Nephron progenitor cell (in vitro differentiated cells): ENCODE measurements at places on chromosomes 4 and X.

DNA sequence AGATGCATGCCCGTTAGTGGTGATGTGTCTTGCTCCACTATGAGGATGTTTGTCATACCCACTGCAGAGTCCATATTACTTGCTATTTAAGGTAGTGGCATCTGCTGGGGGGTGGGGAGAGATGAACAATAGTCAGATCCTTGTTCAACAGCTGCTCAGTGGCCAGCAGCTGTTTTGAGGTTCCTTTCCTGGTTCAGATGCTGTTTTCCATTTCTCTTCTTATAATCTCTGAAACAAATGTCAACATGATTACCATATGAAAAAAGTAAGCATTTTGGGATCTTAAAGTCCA is 1567.9 kb upstream of the TENM3 start:
- DNase-seq = no peak

GRCh38 chr4:152825336-152825735 is 45.6 kb downstream of the ARFIP1 start:
- DNase-seq = no peak

DNA sequence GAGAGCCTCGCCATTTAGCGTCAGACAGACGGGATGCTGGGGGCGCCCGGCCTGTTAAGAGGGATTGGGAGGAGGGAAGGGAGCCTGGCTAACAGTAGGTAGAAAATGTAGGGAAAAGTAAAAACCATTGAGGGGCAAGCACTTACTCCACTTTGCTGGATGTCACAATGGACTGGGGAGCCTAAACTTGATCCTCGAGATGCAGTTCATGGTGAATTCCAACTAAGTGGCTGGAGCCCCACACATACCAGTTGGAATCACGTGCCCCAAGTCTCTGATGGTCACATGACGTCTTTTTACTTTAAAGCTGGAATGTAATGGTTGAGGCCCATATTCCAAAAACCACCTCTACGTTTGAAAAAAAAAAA is 1.5 kb downstream of the PLS3 start:
- DNase-seq = no peak

GRCh38 chrX:40318801-40319200 is 221.0 kb upstream of the BCOR start:
- DNase-seq = no peak

DNA sequence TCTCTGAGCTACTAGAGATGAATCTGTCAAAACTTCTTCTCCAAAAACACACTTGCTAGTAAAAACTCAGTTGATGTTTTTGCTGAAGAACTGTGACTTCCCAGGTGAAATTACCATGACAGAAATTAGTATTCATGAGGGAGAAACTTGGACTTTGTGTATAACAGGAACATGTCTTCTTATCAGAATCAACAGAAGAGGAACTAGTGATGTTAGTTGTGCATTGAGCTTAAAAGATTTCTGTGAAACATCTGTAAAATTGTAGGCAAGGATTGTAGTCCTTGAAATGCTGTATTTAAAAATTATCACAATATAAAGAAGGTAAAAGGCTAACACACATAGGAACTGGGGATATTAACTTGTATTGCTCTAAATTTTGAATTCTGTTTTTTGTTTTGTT is 11.3 kb downstream of the FAM241A start:
- no peak for DNase-seq

DNA sequence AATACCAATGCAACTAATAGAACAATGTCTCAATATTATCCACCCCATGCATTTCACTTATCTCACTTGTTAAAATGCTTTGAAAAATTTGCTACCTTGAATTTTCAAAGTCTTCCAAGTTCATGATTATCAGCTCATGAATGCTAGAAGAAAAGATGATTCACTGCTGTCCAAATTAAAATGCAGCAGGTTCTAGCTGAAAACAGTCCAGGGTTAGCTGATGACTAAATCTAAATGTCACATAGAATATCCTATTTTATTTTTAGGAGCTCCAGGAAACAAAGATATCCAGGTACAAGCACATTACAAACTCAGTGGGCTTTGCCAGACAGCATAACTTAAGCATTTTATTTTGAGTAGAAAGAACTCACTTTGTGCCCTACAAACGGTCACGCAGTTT is 38.0 kb upstream of the SPARCL1 start:
- DNase-seq = no peak

- DNase-seq = no peak
Measured at GRCh38 chrX:9997524-9997923, 30.4 kb downstream of the CLDN34 start.

GRCh38 chr4:98908182-98908581 is 20.8 kb downstream of the EIF4E start:
- no peak for DNase-seq

GRCh38 chr4:90220459-90220858 is 93.3 kb downstream of the CCSER1 start:
- no peak for DNase-seq

GRCh38 chr4:82372517-82373485 is 990 bp downstream of the HNRNPD start:
- DNase-seq = peak; percentile 61

DNA sequence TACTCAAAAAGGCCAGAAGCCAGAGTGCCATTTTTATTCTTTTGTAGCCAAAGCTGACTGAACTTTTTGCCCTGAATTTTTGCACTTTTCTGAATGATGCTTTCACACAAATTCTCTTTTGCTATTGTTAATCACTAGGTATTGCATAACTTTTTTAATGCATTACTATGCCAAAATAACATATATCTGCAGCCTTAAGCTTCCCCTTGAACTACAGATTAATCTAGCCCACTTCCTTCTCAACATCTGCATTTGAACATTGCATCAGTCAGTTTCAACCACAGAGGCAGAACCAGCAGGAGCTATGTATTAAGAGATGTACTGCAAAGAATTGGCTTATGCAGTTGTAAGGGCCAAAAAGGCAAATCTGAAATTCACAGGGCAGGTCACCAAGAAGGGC is 197.6 kb upstream of the GYPA start:
- DNase-seq = no peak

- DNase-seq = no peak
Measured at GRCh38 chrX:10965174-10965798, 145.8 kb upstream of the HCCS start.

GRCh38 chr4:173520921-173521466 is 9.0 kb downstream of the HAND2 start:
- no peak for DNase-seq

GRCh38 chr4:66562276-66562806 is 892.1 kb upstream of the EPHA5 start:
- no peak for DNase-seq
